Stimulated activated CD4-positive, alpha-beta T cell treated with anti-CD3 and anti-CD28 coated beads, Interleukin-12 subunit alpha, Interleukin-12 subunit beta, amount 100 ng/mL, for 4 hours (primary cell): ENCODE measurements at places on chromosomes 2 and 18.

DNA sequence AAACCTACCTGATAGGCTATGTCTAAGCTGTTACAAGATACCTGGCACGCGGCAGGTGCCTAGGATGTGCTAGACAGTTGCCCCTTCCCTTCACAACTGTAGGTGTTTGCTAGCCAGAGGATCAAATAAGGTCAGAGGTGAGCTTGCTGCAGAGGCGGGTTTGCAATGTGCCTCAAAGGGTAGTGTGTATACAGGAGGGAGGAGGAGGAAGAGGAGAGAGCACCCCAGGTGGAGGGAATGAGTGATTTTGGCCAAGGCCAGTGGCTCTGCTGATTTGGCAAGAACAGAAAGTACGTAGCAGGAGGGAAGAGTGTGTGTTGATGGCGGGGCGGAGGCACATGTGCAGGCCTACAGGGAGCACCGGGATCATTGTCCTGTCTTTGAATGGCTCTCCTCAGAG is 236.5 kb downstream of the HAUS1 start:
- DNase-seq: no peak

- DNase-seq: no peak
Observed at GRCh38 chr2:42495234-42495581, 1.4 kb upstream of the KCNG3 start.

DNA sequence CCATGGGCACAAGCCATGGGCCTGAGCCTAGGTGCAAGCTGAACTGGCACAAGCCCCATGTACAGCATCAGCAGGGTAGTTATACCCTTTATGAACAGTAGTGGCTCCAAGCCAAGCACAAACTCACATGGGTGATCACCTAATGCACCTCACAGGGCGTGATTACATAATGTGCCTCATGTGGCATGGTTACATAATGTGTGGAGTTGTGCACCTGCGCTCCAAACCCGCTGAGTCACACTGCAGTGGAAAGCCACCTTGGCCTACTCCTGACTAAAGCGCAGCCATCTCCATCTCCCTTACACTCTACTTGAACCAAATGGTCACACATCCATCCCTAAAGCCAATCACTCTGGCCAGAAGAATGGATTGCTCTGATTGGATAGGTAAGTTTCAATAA is 279.7 kb downstream of the MBD2 start:
- no peak for DNase-seq

DNA sequence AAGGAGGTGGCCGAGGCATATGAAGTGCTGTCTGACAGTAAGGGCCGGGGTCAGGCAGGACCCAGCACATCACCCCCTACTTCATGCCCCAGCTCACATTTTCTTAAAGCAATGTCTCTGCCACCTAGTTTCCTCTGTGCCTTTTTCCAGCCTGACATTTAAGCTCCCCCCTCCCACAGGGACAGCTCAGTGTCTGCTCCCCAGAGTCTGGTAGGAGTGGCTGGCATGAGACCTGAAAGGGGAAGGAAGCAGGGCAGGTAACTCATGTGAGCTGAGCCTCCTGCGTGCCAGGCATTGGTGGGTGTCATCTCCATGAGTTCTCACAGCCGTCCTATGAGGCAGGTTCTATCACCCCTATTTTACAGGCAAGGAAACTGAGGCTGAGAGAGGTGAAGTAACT is 1.5 kb downstream of the DNAJB2 start:
- no peak for DNase-seq

DNA sequence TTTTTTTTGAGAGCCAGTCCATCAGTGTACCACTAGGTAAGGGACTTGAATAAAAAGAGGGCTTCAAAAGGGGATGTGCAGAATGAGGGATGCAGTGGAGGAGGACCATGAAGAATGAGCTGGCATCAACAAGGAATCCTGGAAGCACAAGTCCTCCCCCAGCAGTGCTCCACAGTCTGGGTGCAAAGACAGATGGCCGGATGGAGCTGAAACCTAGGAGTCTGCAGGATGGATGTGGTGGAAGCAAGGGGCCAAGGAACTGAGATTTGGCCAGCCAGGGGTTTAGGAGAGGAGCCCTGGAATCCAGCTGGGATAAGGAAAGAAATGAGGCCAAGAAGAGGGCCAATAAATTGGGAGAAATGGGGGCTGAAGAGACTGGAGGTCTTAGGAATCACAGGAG is 51.8 kb upstream of the RAB6C start:
- no peak for DNase-seq

DNA sequence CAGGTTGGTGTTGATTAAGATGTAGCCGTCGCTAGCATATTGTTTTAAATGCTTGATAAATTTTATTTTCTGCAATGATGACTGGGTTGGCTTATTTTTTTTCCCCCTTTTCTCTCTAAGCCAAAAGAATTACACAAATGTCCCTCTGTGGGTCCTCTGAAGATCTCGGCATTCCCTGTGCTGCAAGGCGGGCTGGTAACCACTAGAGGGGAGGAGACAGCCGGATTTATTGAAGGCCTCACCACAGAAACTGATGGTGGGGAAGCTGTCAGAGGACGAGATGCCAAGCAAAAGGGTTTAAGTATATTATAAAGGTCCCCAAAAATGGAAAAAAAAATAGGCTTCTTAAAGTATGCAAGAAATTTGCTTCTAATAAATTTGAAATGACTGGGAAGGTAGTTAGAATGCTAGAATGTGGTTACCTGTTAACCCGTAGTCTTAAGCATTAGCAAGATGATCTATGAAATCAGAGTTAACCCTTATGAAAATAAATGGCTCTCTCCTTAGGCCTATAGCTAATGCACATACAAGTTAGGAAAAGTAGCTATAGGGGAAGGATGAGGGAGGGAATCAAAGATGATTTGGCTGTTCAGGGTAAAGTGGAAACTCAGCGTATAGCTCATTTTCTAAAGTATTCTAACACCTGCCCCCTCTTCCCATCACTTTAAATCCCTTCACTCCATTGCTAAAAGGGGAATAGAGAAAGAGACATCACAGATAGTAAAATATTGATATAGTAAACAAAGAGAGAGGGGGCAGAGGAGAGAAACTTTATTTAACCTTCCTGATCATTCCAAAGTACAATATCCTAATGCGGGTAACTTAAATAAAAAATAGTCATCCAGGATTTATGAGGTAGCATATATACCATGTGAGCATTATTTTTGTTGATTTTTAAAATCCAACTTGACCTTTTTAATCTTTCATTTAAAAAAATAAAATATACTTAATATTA is 894.5 kb upstream of the POU3F3 start:
- DNase-seq: no peak

- peak; percentile 35 for DNase-seq
Observed at GRCh38 chr2:119756837-119757236, 2.9 kb upstream of the PTPN4 start.

DNA sequence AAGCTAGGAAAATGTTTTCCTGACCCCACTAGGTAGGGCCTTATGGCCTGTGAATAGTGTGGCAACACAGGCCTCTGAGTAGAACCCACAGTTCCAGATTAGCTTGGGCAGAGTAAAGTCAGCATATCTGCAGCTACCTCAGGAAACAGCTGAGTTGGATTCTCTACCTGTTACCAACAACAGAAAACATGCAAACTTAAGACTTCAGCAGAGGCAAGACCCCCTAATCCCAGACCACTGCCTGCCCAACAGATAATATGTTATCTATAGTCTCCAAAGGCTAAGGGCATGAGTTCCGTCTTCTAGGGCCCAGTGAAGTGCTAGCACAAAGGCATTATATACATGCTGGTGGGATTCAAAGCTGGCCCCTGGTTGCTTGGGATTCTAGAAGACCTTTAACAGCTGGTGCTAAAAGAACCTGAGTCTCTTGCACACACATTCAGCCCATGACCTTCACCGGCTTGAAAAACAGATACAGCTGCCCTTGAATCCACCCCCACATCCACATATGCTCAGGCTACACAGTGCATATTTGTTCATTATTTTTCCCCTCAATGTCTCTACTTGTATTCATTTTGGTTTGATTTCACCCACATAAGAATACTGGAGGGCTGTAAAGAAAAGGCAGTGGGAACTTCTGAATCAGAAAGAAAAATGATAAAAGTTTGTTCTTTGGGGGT is 13.5 kb upstream of the UBXN4 start:
- no peak for DNase-seq

GRCh38 chr2:30148850-30149249 is 2.0 kb downstream of the YPEL5 start:
- DNase-seq: no peak

- DNase-seq: no peak
Observed at GRCh38 chr18:36613069-36613468, 215.7 kb downstream of the TPGS2 start.

DNA sequence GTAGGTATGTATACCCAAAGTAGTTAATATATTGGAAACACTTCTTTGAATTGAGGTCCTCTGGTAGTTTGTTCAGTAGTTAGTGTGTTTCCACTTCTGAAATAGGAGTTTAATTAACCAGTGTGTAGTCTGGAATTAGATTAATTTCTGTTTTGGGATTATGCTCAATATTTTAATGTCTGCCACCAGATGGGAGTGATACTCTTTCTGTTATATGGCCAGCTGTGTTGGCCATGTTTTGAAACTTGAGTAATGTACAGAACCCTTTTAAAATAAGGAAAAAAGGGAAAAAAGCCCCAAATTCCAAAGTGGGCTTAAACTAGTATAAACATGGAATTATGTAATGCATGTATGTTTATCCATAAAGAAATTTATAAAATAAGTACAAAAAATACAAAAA is 147.7 kb downstream of the CTNNA2 start:
- DNase-seq: no peak

DNA sequence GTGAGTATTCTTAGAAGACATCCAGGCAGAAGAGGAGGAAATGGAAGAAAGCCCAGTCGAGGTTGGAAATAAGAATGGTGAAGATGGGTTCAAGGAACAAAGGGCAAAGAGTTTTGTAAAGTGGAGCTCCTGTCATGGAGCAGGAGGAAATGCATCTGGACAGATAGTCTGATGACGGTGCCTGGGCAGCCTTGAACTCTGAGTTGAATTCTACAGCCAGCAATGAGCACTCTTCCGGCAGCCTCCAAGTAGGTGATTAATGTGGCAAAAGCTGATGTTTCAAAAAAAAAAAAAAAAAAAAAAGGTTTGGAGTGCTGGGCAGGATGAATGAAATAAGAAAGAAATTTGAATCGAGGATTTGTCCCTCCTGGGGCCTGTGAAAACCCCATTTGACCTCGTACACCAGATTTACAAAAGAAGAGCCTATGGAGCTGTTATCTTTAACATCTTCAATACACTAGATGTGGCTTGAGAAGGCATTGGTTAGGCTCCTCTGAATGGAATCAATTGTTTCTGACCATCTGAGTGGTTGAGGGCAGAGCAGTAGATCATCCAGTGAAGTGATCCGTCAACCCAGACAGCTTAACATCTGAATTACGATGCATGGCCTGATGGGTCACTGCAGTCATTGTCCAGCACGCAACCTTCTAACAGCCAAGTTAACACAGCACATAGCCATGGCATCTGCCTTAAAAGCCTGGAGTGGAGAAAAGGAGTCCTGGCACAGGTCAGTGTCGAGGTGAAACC is 449.7 kb downstream of the TXNL1 start:
- DNase-seq: no peak

GRCh38 chr2:60505240-60505879 is 48.1 kb downstream of the BCL11A start:
- DNase-seq: no peak

GRCh38 chr2:232228971-232229894 is 149.3 kb upstream of the ALPP start:
- no peak for DNase-seq

DNA sequence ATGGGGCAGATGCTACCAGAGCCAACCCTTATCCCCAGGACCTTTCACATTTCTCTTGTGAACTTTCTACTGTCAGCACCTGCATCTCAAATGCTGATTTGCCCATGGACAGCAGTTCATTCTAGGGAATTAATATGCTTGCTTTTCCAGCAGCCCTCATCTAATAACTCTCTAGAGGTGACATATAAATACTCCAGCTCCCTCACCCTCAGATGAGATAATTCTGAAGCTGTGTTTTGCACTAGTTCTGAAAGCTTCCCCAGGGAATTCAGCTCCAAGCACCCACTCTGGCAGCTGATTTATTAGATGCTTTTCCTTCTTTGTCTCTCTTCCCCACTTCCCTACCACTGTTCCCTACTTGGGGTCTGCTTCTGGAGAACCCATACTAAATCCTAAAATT is 62.1 kb downstream of the PLCL1 start:
- DNase-seq: no peak

DNA sequence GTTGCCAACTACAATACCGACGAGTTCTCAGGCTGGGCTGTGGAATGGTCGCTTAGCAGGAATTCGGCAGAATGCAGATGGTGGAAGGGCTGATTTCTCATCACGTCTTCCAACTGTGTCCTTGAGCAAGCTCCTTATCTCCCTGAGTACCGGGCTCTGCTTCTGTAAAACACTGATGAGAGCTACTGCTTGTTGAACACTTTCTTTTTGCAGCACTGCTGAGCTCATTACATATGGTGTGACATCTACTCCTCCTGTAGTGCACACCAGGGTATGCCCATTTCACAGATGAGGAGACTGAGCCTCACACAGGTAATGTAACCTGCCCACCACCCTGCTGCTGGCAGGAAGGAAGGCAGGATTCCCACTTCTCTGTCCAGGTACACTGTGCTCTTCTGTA is 8.3 kb downstream of the IL1R2 start:
- no peak for DNase-seq

- DNase-seq: no peak
Observed at GRCh38 chr2:38146275-38146906, 70.4 kb upstream of the CYP1B1 start.

GRCh38 chr2:42547446-42548295 is 20.8 kb upstream of the MTA3 start:
- no peak for DNase-seq

- DNase-seq: no peak
Observed at GRCh38 chr2:119483395-119483753, 40.9 kb downstream of the SCTR start.

- DNase-seq: no peak
Observed at GRCh38 chr2:238378230-238379095, 48.3 kb upstream of the ASB1 start.

DNA sequence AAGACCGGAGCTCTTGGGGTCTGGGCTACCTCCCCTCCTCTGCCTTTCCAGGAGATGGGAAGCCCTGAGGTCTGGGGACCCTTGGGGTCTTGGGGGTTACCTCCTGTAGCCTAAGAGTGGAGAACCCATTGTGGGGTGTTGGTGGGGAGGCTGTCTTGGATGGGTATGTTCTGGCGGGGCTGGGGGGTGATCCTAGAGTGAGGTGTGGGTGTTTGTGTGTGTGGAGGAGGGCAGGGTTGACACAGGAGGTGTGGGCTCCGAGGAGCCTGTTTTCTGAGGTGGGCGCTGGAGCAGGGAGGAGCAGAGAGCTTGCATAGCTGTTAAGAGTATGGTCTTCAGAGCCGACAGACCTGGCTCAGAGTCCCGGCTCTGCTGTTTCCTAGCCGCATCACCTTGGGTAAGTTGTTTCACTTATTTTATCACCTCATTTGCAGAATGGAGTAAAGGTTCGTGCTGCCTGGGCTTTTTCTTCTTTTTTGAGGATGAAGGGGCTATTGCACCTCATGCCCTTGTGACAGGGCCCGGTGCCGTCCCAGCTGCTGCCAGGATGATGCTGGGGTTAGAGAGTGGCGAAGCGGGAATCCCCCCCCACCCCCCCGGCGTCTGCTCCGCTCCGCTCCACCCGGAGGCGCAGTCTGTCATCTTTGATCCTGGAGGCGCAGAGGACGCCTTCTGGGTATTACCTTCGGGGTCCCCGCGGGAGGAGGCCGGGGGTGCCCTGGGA is 17.2 kb downstream of the TET3 start:
- no peak for DNase-seq

GRCh38 chr2:41697389-41697788 is 350.4 kb upstream of the PKDCC start:
- no peak for DNase-seq
